ENCODE measurements at places on chromosomes 2 and 18.

GRCh38 chr2:150889141-150889540, 372.5 kb downstream of the RBM43 start:
- DNase-seq: peak; percentile 55
- no peaks in the 10 kb centered on the region for H3K36me3 ChIP-seq
- H3K27ac ChIP-seq: no peak overlapping the region
- no peaks in the 10 kb centered on the region for H3K4me1 ChIP-seq

GRCh38 chr2:146734042-146734820, 1110.6 kb upstream of the ACVR2A start:
- H3K36me3 ChIP-seq: no peaks in the 10 kb centered on the region
- H3K4me3 ChIP-seq: no peak overlapping the region
- DNase-seq: peak; percentile 90

DNA sequence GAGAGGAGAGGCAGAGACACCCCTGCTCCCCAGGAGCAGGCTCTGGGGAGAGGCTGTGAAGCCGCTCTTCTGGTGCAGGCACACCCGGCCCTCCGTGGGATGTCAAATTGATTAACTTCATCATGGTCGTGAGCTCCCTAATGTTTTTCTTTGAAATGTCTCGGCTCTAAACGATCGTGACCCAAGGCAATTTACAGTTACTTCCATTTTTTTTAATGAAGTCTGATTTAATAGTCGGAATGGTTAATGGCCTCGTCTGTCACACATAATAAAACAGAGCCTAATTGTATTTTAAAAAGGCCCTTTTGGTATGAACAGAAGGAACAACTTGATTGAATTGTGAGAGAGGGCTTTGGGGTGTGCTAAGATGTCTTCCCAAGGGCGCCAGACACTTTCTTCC, 130.2 kb downstream of the SMAD2 start:
- DNase-seq: no peak
- no peak overlapping the region for H3K27ac ChIP-seq
- no peak overlapping the region for H3K4me3 ChIP-seq
- no peaks in the 10 kb centered on the region for H3K36me3 ChIP-seq
- H3K27me3 ChIP-seq: no peaks in the 10 kb centered on the region

GRCh38 chr18:79600141-79600540, 79.5 kb upstream of the CTDP1 start:
- no peaks in the 10 kb centered on the region for H3K4me1 ChIP-seq
- H3K27me3 ChIP-seq: no peaks in the 10 kb centered on the region
- no peaks in the 10 kb centered on the region for H3K36me3 ChIP-seq
- H3K4me3 ChIP-seq: no peak overlapping the region
- H3K27ac ChIP-seq: no peak overlapping the region

- no peak for DNase-seq
- H3K4me1 ChIP-seq: peaks cover 5% of the 10 kb centered on the region
- H3K27ac ChIP-seq: no peak overlapping the region
- H3K36me3 ChIP-seq: no peaks in the 10 kb centered on the region
- H3K4me3 ChIP-seq: no peak overlapping the region
Measured at GRCh38 chr2:191881982-191882816, 35.3 kb upstream of the CAVIN2 start.

- DNase-seq: peak; percentile 48
- no peaks in the 10 kb centered on the region for H3K27me3 ChIP-seq
- no peak overlapping the region for H3K27ac ChIP-seq
- no peaks in the 10 kb centered on the region for H3K4me1 ChIP-seq
- H3K36me3 ChIP-seq: no peaks in the 10 kb centered on the region
Measured at GRCh38 chr18:9974279-9974915, 60.6 kb downstream of the VAPA start.

- no peak overlapping the region for H3K4me3 ChIP-seq
- no peaks in the 10 kb centered on the region for H3K4me1 ChIP-seq
- no peaks in the 10 kb centered on the region for H3K36me3 ChIP-seq
- H3K27ac ChIP-seq: no peak overlapping the region
Measured at GRCh38 chr2:216758256-216759155, 63.2 kb upstream of the IGFBP5 start.

DNA sequence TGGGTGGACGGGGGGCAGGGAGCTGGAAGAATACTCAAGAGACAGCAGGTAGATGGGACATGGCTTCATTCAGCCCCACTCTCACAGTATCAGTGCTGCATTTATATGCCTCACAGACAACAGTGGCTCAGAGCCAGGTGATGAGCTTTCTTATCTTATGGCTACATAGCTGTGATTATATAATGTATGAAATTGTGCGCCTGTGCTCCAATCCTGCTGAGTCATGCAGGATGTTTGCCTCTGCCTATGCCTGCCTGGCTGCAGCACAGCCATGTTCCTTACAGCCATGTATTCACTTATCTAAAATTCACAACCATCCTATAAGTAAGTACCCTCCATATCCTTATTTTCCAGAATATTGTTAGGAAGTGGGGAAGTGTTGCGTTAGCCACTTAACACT, 37.7 kb upstream of the RNF103 start:
- no peak overlapping the region for H3K27ac ChIP-seq
- no peak overlapping the region for H3K4me3 ChIP-seq
- no peaks in the 10 kb centered on the region for H3K4me1 ChIP-seq
- no peaks in the 10 kb centered on the region for H3K36me3 ChIP-seq

- no peak overlapping the region for H3K27ac ChIP-seq
- H3K36me3 ChIP-seq: no peaks in the 10 kb centered on the region
- no peaks in the 10 kb centered on the region for H3K27me3 ChIP-seq
- H3K4me3 ChIP-seq: no peak overlapping the region
Measured at GRCh38 chr2:147002256-147002655, 842.6 kb upstream of the ACVR2A start.

DNA sequence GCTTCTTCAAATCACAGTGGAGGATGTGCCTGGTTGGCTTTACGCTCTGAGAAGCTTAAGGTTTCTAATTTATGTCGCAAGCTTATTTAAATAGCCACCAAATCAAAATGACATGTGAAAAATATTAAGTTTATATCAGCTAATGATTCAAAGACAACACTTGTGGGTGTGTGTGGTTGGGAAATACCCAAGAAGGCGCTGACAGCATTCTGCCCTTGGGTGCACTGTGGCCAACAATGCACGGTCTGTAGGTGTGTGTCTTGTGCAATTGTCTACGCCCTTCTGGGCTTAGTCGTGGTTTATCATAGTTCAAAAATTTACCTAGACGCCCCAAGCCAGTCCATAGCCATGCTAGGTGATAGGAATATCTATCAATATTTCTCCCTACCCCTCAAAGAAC, 60.9 kb downstream of the KCTD1 start:
- H3K27me3 ChIP-seq: no peaks in the 10 kb centered on the region
- DNase-seq: no peak
- H3K4me1 ChIP-seq: no peaks in the 10 kb centered on the region
- no peak overlapping the region for H3K27ac ChIP-seq
- H3K4me3 ChIP-seq: no peak overlapping the region
- no peaks in the 10 kb centered on the region for H3K36me3 ChIP-seq

- H3K4me1 ChIP-seq: no peaks in the 10 kb centered on the region
- H3K36me3 ChIP-seq: no peaks in the 10 kb centered on the region
- no peaks in the 10 kb centered on the region for H3K27me3 ChIP-seq
- H3K27ac ChIP-seq: no peak overlapping the region
- peak; percentile 49 for DNase-seq
- H3K4me3 ChIP-seq: no peak overlapping the region
Measured at GRCh38 chr2:169520896-169521295, 11.4 kb downstream of the KLHL41 start.

- H3K4me1 ChIP-seq: no peaks in the 10 kb centered on the region
- no peaks in the 10 kb centered on the region for H3K27me3 ChIP-seq
- no peak overlapping the region for H3K27ac ChIP-seq
- no peak for DNase-seq
- H3K4me3 ChIP-seq: no peak overlapping the region
Measured at GRCh38 chr2:116444256-116444872, 1370.1 kb upstream of the DDX18 start.

DNA sequence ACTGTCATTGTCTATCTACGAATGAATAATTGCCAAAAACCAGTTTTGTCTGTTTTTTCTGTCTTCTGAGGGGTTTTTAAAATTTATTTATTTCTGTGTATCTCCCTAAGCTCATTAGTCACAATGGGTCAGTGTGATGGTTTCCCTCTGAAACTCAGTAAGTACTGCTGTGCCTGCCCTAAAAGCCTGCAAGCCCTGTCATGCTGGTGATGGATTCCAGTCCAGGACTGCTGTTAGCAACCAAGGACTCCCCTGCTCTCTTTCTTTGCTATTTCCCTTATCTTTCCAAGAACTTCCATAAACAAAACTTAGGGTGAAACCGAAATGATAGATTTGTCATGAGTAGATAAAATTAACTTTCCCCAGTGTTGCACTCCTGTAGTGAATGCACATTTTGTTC, 11.8 kb upstream of the DSG2 start:
- H3K4me1 ChIP-seq: no peaks in the 10 kb centered on the region
- no peaks in the 10 kb centered on the region for H3K27me3 ChIP-seq
- H3K36me3 ChIP-seq: no peaks in the 10 kb centered on the region

DNA sequence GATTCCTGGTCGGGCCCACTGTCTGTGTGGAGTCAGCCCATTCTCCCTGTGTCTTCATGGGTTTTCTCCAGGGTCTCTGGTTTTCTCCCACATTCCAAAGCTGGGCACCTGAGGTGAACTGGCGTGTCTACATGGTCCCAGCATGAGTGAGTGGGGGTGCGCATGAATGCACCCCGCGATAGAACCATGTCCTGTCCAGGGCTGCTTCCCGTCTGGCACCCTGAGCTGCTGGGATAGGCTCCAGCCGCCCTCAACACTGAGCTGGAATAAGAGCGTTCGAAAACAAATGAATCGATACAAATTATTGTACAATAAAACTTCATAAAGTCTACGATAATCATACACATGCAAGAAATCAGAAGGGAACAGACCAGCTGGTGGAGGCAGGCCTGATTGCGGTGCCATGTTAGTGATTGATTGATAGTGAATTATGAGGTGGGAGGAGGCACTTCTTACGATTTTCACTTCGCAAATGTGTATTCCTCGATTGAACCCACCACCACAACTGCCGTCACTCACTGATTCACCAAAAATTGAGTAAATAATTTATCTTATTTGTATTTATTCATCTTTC, 186.6 kb downstream of the MGAT5 start:
- H3K4me1 ChIP-seq: peaks cover under 1% of the 10 kb centered on the region
- H3K36me3 ChIP-seq: peaks cover 5% of the 10 kb centered on the region
- no peak for DNase-seq
- H3K27ac ChIP-seq: no peak overlapping the region
- no peaks in the 10 kb centered on the region for H3K27me3 ChIP-seq

GRCh38 chr2:39523308-39524044, 86.4 kb upstream of the MAP4K3 start:
- no peaks in the 10 kb centered on the region for H3K36me3 ChIP-seq
- H3K4me1 ChIP-seq: peaks cover 9% of the 10 kb centered on the region
- peak; percentile 86 for DNase-seq
- H3K27me3 ChIP-seq: no peaks in the 10 kb centered on the region

- no peaks in the 10 kb centered on the region for H3K36me3 ChIP-seq
- no peak overlapping the region for H3K27ac ChIP-seq
- DNase-seq: no peak
Measured at GRCh38 chr18:53850902-53851301, 373.6 kb downstream of the MBD2 start.

DNA sequence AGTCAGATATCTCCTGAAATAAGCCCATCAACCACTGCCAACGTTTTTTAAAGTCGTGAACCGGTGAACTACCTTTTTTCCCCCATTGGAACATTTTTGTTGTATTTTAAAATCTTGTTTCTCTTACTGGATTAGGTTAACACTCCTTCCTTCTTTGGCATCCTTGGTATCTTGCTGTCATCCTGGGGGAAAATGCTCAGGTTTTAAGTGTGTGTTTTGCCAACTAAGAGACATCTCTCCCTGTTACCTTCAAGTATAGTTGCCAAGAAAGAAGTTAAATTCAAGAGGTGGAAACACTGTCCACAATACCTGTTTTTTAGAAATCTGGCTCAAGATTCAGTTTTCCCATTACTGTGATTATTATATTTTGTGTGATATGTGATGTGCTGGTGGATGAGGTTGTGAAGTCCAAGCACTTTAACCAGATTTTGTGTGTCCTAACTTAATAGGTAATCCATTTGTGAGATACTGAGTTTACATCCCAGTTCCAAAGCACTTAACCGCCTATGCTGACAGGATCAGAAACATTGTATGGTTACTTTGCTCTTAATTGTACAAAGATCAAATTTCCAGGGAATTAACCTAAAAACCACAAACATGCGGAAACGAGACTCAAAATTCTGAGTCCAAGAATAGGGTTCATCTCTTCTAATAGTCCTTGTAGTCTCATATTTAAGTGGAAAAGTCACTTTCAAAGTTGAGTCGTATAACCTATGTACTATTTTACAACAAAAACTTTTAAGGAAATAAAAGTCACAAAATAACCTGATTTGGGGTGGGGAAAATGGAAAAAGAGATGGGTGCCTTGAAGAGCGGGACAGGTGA, 1.3 kb upstream of the SP3 start:
- no peaks in the 10 kb centered on the region for H3K36me3 ChIP-seq
- DNase-seq: no peak
- H3K27me3 ChIP-seq: no peaks in the 10 kb centered on the region
- H3K4me1 ChIP-seq: peaks cover 6% of the 10 kb centered on the region
- H3K4me3 ChIP-seq: peak overlapping the region; percentile 74
- peak overlapping the region; percentile 94 for H3K27ac ChIP-seq

DNA sequence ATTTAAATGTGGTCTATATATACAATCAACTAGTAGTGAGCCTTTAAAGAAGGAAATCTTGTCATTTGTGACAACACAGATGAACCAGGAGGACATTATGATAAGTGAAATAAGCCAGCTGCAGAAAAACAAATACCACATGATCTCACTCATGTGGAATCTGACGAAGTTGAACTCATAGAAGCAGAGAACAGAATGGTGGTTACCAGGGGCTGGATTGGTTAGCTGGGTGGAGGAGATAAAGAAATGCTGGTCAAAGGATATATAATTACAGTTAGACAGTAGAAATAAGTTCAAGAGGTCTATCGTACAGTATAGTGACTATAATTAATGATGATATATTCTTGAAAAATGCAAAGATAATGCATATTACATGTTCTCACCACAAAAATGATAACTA, 267.9 kb downstream of the FBXO15 start:
- H3K27ac ChIP-seq: no peak overlapping the region
- H3K27me3 ChIP-seq: no peaks in the 10 kb centered on the region
- H3K36me3 ChIP-seq: no peaks in the 10 kb centered on the region
- no peaks in the 10 kb centered on the region for H3K4me1 ChIP-seq

- DNase-seq: no peak
- H3K4me3 ChIP-seq: no peak overlapping the region
- H3K27ac ChIP-seq: no peak overlapping the region
- H3K36me3 ChIP-seq: no peaks in the 10 kb centered on the region
- H3K4me1 ChIP-seq: peaks cover 7% of the 10 kb centered on the region
- no peaks in the 10 kb centered on the region for H3K27me3 ChIP-seq
Measured at GRCh38 chr18:12944709-12945108, 3.1 kb upstream of the SEH1L start.

GRCh38 chr2:44358503-44358902, 2.8 kb downstream of the PREPL start:
- H3K4me1 ChIP-seq: peaks cover 3% of the 10 kb centered on the region
- H3K36me3 ChIP-seq: no peaks in the 10 kb centered on the region
- H3K27ac ChIP-seq: no peak overlapping the region
- DNase-seq: peak; percentile 38
- H3K4me3 ChIP-seq: no peak overlapping the region

All from fibroblast of lung (primary cell).